Esophagus squamous epithelium (tissue), 5 donors: ENCODE measurements at places on chromosomes 6 and 20.

DNA sequence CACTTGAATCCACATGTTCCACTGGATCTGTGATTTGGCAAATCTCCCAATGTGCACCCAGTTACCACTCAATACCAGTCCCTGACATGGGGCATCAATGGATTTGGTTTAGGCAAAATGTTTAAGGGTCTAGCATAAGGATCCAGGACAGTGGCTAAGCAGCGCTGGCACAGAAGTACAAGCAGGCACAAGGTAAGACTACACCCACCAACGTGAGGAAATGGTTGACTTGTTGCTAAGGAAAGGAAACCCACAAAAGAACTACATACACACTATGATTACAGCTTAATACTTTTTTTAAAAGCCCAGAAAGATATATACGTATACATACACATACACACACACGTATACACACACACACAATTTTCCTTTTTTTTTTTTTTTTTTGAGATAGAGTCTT is 79.0 kb downstream of the DNAAF9 start:
- peaks cover 3% of the 10 kb centered on the region for H3K36me3 ChIP-seq
- H3K4me1 ChIP-seq: peaks cover 27% of the 10 kb centered on the region
- H3K27ac ChIP-seq: no peak overlapping the region
- DNase-seq: no peak
- no peak overlapping the region for H3K4me3 ChIP-seq
- H3K27me3 ChIP-seq: no peaks in the 10 kb centered on the region

DNA sequence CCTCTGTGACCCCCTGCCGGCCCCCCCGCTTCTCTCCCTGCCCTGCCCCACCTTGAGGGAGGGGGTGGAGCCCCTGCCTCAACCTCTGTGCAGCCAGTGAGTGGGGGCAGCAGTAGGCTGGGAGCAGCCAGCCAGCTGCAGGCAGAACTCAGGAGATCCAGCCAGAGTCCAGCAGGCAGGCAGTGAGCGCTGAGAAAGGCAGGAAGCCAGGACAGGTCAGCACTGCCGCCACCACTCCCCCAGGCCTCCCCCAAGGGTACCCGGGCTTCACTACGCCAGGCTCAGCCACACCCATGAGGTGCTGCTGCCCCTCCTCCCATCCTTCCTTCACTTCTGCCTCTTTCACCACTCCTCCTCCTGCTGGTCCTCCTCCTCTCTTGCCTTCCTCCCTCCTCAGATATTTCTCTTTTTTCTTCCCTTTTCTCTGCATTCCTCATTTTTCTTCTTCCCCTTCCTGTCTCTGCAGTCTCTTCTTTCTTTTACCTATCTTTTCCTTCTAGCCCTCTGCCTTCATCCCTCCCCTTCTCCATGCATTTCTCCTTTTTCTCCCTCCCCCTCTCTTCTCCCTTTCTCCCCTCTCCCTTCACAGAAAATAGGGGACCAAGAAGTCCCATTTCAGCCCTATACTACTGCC is 11.5 kb downstream of the TMEM63B start:
- DNase-seq: no peak
- H3K4me1 ChIP-seq: no peaks in the 10 kb centered on the region
- peaks cover 16% of the 10 kb centered on the region for H3K36me3 ChIP-seq
- H3K27me3 ChIP-seq: no peaks in the 10 kb centered on the region
- H3K4me3 ChIP-seq: no peak overlapping the region

GRCh38 chr20:5140195-5140594 is 13.4 kb downstream of the CDS2 start:
- no peak overlapping the region for H3K27ac ChIP-seq
- no peaks in the 10 kb centered on the region for H3K27me3 ChIP-seq
- H3K4me3 ChIP-seq: no peak overlapping the region
- no peaks in the 10 kb centered on the region for H3K36me3 ChIP-seq
- H3K4me1 ChIP-seq: peaks cover 61% of the 10 kb centered on the region

DNA sequence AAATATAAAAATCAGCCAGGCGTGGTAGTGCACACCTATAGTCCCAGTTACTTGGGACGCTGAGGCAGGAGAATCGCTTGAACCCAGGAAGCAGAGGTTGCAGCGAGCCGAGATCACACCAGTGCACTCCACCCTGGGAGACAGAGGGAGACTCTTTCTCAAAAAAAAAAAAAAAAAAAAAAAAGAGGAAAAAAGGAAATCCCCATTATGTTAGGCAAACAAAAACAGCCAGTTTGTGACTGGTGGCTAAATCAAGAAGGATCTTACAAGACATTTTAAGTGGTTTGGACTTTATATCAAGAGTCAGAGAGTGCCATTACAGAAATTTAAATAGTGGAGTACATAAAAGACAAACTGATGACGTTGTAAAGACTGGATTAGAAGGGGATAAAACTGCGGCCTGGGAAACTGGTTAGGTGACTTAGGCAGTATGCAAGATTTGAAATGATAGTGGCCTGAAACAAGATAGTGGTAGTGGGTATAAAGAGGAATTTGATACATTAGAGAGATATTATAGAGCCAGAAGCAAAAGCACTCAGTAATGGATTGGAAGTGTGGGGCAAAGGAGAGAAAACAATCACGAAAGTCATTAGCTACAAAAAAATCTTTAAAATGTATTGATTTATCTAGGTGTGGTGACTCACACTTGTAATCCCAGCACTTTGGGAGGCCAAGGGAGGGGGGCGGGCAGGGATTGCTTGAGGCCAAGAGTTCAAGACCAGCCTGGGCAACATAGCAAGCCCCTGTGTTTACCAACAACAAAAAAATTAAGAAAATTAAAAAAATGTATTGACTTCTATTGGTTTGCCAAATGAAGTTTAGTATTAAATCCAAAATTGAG is 1.7 kb upstream of the MYO6 start:
- peaks cover 6% of the 10 kb centered on the region for H3K27me3 ChIP-seq
- H3K36me3 ChIP-seq: no peaks in the 10 kb centered on the region
- H3K4me3 ChIP-seq: no peak overlapping the region
- H3K4me1 ChIP-seq: peaks cover 10% of the 10 kb centered on the region
- DNase-seq: no peak

- no peak for DNase-seq
- H3K27ac ChIP-seq: no peak overlapping the region
- H3K27me3 ChIP-seq: no peaks in the 10 kb centered on the region
Observed at GRCh38 chr20:444862-445426, 17.4 kb downstream of the TBC1D20 start.

DNA sequence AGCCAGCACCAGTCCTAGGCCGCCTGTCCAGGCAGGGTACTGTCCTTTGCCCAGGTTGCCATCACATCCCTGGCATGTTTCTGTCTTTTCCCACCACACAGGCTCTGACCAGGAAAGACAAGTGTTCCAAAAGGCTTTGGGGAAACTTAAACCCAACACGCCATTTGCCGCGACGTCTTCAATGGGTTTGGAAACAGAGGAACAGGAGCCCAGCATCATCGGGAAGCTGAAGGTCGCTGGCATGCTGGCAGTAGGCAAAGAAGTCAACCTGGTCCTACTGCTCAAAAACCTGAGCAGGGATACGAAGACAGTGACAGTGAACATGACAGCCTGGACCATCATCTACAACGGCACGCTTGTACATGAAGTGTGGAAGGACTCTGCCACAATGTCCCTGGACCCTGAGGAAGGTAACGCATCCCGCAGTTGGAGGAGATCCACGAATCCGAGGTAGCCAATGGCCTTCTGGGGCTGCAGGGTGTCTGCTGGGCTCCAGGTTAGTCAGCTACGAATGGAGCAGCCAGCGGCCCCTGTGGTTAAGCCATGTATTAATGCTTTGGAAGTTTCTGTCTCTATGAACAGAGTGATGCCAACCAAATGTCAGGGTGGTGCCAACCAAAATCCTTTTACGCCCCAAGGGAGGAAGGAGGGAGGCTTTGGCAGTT is 36.2 kb downstream of the TGM3 start:
- no peak overlapping the region for H3K27ac ChIP-seq
- H3K4me3 ChIP-seq: no peak overlapping the region
- H3K4me1 ChIP-seq: peaks cover 6% of the 10 kb centered on the region
- no peaks in the 10 kb centered on the region for H3K36me3 ChIP-seq
- DNase-seq: no peak

- no peak overlapping the region for H3K4me3 ChIP-seq
- H3K4me1 ChIP-seq: no peaks in the 10 kb centered on the region
Observed at GRCh38 chr20:24809606-24810005, 139.5 kb upstream of the CST7 start.

DNA sequence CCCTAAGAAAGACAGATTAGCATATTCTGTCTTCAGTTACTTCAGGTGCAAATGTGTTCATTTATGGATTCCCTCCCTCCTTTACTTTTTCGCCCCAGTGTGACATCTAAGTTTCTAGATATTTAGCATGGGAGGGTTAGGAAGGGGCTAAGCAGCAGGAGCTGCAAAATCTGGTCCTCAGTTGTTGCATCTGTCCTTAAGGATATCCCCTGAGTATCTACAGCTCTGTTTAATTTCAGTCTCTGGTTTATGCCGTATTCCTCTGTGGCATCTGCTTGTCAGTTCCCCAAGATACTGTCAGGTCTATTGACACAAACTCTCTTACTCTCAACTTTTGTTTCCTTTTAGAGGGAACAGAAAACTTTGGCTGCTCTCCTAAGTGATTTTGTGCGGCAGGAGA is 754.6 kb upstream of the MAP3K7 start:
- H3K4me1 ChIP-seq: no peaks in the 10 kb centered on the region
- H3K36me3 ChIP-seq: no peaks in the 10 kb centered on the region
- H3K4me3 ChIP-seq: no peak overlapping the region
- no peaks in the 10 kb centered on the region for H3K27me3 ChIP-seq
- no peak for DNase-seq

- H3K27ac ChIP-seq: no peak overlapping the region
- no peaks in the 10 kb centered on the region for H3K27me3 ChIP-seq
- H3K4me3 ChIP-seq: no peak overlapping the region
- peaks cover 78% of the 10 kb centered on the region for H3K4me1 ChIP-seq
Observed at GRCh38 chr6:40398810-40399477, 188.2 kb downstream of the LRFN2 start.

GRCh38 chr6:10668126-10668917 is 26.1 kb downstream of the C6orf52 start:
- no peaks in the 10 kb centered on the region for H3K36me3 ChIP-seq
- peaks cover 10% of the 10 kb centered on the region for H3K27me3 ChIP-seq
- H3K4me3 ChIP-seq: no peak overlapping the region

DNA sequence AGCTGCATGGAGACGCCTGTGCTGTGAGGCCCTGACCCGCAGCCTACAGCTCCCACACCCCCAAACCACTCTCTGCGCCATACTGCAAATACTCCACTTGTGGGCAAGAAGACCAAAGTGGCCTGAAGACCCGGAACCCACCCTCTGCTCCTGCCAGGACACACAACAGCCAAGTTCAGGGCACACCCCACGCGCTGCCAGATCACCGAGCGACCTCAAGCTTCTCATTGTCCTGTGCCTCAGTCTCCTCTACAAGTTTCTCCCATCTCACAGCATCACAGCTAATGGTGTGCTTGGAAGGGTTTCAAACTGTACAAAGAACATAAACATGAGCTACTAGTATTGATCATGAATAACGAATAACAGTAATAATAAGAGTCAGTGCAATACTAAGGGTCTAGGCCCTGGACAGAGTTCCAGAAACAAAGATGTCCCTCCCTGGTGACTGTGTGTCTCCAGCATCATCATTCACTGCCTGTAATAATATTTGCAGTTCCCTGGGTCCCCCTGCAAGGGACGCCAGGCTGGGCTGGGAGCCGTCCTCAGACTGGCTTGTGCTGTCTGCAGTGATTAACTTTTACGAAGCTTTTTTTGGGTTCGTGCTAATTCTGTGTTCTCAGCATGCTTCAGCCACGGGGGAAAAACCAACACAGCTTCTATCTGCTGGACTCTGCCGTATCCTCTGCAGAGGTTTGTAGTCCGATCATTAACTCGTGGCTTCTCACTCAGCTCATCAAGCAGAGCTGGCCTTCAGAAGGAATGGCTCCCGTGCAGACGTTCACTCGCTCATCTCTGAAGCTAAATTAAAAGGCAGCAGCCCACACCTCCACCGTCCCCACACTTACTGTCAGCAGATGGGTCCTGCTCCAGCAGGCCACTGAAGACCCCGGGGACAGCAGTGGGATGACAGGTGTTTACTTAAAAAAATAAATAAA is 81.6 kb upstream of the MPC1 start:
- peaks cover 6% of the 10 kb centered on the region for H3K27me3 ChIP-seq
- no peaks in the 10 kb centered on the region for H3K4me1 ChIP-seq
- no peak overlapping the region for H3K4me3 ChIP-seq
- H3K27ac ChIP-seq: no peak overlapping the region
- no peak for DNase-seq
- no peaks in the 10 kb centered on the region for H3K36me3 ChIP-seq

GRCh38 chr6:117352466-117353081 is 73.2 kb downstream of the ROS1 start:
- no peak overlapping the region for H3K4me3 ChIP-seq
- DNase-seq: no peak
- H3K27me3 ChIP-seq: no peaks in the 10 kb centered on the region
- no peaks in the 10 kb centered on the region for H3K4me1 ChIP-seq

DNA sequence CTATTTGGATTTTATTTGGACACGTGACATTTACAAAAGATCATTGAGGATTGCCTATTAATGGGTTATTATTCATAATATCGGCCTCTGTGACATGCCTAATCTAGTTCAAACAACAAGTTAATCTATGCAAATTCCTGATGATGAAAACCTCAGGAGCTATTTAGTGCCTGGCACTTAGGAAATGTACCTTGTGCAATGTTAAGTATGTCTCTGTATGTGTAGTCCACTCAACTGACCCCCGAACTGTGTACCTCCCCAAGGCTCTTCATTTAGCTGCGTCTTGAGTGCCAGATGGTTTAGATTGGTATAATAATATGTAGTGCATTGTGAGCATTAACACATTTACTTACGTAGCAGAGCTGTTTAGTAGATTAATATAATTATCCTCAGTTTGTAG is 6.9 kb downstream of the LAMA2 start:
- DNase-seq: no peak
- H3K27ac ChIP-seq: no peak overlapping the region
- no peaks in the 10 kb centered on the region for H3K27me3 ChIP-seq
- no peaks in the 10 kb centered on the region for H3K36me3 ChIP-seq

DNA sequence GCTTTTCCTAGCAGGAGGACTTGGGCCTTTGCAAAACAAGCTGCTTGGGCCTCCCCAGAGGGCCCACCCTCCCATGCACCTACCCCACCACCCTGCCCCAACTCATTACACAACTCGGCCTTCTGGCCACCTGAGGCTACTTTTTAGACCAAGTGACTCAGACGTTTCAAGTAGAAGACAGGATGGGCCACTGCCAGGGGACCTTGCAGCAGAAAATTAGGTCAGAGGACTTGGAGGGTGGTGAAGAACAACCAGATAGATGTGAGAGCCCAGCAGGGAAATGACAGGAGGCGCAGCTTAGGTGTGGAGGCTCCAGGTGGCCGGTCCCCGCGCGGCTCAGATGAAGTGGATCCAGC is 1.4 kb downstream of the PPP1R3D start:
- peaks cover 74% of the 10 kb centered on the region for H3K4me1 ChIP-seq
- no peaks in the 10 kb centered on the region for H3K36me3 ChIP-seq
- H3K27ac ChIP-seq: peak overlapping the region; percentile 92
- H3K27me3 ChIP-seq: no peaks in the 10 kb centered on the region
- peak overlapping the region; percentile 87 for H3K4me3 ChIP-seq

- DNase-seq: no peak
- H3K4me1 ChIP-seq: no peaks in the 10 kb centered on the region
Observed at GRCh38 chr6:40523505-40524172, 63.5 kb downstream of the LRFN2 start.

GRCh38 chr20:20993372-20993771 is 112.8 kb downstream of the LINC00237 start:
- H3K4me1 ChIP-seq: no peaks in the 10 kb centered on the region
- no peak overlapping the region for H3K27ac ChIP-seq
- H3K27me3 ChIP-seq: no peaks in the 10 kb centered on the region
- no peaks in the 10 kb centered on the region for H3K36me3 ChIP-seq
- DNase-seq: no peak
- no peak overlapping the region for H3K4me3 ChIP-seq
